ENCODE measurements at places on chromosomes 4 and X.
A peak's percentile ranks its signal among the peaks of the same experiment; 100 is the strongest.

- DNase-seq: no peak
These were observed 253.6 kb downstream of the CBLL2 start for GRCh38 chrX:22526339-22526738.

- DNase-seq: no peak
These were observed 15.8 kb downstream of the DCTD start for GRCh38 chr4:182901337-182901736.

GRCh38 chr4:145497199-145498149 lies 15.8 kb downstream of the SMAD1 start:
- no peak for DNase-seq

GRCh38 chr4:56330691-56331090 lies 56.6 kb downstream of the AASDH start:
- DNase-seq: no peak

DNA sequence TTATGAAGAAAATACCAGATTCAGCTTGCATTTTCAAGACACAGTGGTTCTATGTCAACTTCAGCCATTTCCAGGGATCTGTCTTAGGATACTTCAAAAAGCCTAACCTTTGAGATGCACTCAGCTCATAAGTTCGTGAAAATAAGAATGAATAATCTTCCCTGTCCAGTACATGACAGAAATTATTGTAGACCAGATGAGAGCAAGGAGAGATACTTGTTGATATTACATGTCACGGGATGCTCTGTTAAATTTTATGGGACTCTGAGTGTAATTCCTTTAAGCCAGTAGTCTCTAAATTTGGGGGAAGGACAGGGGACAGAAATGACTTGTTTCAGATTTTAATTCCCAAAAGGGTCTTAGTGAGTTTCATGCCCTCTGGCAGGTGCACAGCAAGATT lies 8.8 kb downstream of the TBL1X start:
- DNase-seq: no peak

GRCh38 chr4:39227906-39228305 lies 45.6 kb downstream of the WDR19 start:
- DNase-seq: no peak

DNA sequence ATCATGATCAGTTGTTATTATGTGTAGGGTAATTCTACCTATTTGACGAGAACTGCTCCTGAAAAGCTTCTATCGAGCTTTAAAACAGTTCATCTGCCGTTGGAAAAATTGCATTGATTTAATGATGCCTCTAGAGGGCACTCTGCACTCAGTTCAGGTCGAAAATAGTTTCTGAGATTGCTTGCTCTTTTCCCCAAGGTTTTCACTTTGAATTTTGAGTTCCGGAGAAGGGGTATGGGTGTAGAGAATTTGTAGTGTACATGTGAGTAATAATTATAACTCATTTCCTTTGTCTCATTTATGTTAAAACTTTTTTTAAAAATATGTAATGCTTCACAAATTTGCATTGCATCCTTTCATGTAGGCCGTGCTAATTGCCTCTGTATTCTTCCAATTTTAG lies 28.4 kb upstream of the TNIP3 start:
- DNase-seq: no peak

- DNase-seq: no peak
These were observed 47.6 kb downstream of the SPIN3 start for GRCh38 chrX:56947699-56948098.

DNA sequence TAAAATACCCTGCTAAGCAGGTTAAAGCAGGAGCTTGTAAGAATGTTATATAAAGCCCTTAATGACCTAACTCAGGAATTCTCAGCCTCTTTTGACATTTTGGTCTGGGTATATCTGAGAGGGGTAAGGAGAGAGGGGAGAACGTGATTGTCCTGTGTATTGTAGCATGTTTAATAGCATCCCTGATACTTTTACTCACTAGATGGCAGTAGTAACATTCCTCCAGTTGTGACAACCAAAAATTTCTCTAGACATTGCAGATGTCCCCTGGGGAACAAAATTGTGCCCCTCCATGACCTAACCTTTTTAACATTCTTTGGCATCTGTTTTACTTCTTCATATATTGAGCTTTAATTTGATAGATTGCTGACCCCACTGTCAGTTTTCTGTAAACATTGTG lies 17.9 kb downstream of the SMARCA5 start:
- DNase-seq: no peak

- no peak for DNase-seq
These were observed 87.3 kb downstream of the LCORL start for GRCh38 chr4:17934286-17934685.

DNA sequence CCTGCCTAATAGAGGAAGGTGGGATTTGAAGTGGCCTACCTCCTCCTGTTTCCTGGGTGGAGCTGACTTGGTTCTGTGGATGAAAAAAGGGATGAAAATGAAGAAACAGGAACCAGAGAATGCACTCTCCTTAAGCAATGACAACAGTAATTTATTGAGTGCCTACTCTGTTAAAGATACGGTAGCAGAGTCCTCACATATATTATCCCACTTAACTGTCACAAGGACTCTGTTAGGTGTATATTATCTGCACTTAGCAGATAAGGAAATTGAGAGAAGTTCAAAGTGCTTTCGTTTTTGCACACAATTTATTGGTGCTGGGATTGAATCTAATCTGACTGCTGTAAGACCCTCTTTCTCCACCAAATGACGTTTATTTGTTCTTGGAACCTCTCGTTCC lies 301.2 kb downstream of the PACRGL start:
- no peak for DNase-seq

DNA sequence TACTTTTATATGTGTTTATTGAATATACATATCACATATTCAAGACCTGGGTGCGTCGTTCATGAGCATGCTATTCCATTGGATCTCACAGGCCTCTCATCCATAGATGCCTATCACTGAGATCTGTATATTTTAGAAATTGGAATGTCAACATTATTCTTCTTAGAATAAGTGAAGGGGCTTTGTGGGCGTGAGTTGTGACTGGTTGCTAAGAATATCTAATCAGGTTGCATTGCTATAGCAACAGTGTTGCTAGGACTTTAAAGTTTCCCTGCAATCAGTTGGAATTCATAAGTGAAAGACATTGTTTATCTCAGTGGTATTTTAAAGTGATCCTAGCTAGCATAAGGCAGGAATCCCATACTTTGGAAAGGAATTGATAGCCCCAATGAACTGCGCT lies 36.7 kb upstream of the ANK2 start:
- no peak for DNase-seq

GRCh38 chr4:132065940-132066495 lies 1083.1 kb upstream of the PCDH10 start:
- DNase-seq: no peak

DNA sequence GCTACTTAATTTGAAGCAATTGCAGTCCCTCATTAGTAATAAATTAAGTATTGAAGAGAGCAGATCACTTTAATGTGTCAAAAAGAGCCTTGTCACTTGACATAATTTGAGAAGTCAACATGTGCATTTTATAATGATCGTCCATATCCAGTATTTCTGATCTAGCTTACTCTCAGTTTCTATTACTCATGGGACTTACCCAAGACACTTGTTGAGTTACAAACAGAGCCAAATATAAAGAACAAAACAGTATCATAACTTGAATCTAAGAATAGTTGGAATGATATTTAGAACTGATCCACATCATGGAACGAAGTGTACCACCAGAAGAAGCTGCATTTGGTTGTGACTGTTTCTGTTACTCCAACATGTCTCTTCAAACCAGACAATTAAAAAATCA lies 54.7 kb downstream of the SLITRK4 start:
- no peak for DNase-seq

GRCh38 chr4:108834835-108835384 lies 72.1 kb upstream of the ETNPPL start:
- no peak for DNase-seq

- DNase-seq: no peak
These were observed 14.9 kb downstream of the TIFA start for GRCh38 chr4:112270640-112271421.

DNA sequence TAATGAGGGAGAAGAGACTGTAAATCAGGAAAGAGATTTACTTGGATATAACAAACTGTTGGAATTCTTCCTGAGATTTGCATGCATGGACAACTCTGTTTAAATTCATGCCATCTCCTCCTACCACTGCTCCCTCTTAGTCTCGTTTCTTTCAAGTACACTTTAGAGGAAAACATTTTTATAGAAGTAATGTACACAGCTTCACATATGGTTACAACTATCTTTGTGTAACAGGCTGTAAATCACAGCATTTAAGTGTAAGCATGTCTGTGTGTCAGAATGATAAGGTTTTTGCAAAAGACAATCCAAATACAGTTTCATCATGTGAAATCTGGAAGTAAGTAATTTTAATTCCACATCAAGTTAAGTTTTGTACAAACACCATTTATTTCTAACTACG lies 21.5 kb upstream of the ENPEP start:
- no peak for DNase-seq

GRCh38 chr4:18034099-18034498 lies 12.5 kb upstream of the LCORL start:
- DNase-seq: no peak

DNA sequence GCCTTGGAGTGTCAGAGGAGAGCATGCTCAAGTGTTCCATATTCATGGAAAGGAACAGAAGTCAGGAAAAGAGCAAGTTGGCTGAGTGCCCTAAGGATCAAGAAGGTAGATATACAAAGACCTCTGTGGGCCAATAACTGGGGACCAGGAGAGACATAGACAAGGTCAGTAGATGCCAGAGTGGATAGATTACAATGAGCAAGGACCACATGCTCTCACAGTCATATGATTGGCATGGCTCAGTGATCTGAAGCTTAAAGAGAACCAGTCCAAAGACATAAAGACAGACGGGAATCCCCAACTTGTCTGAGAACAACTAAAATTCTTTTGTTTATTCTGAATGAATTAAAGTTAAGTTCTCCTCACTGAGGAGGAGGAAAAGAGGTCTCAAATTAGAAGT lies 289.7 kb downstream of the HS3ST1 start:
- no peak for DNase-seq

DNA sequence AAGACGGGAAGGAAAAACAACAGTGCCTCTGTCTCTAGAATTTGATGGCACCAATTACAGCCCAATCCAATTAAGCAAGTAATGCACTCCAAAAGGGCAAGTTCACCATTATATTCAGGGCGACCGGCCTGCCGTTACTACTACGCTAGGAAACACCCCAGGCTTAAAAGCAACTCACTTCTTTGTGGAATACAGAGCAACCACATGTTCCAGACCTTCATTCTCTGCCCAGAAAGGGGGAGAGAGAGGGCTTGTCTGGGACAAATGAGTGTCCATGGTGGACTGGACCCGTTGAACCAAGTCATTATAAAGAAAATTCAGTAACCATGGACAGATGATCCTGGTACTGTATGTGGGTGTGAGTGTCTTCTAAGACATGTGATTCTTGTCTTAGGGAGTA lies 1.6 kb downstream of the KDR start:
- no peak for DNase-seq

- DNase-seq: no peak
These were observed 7.9 kb downstream of the SLC10A6 start for GRCh38 chr4:86841309-86841708.

DNA sequence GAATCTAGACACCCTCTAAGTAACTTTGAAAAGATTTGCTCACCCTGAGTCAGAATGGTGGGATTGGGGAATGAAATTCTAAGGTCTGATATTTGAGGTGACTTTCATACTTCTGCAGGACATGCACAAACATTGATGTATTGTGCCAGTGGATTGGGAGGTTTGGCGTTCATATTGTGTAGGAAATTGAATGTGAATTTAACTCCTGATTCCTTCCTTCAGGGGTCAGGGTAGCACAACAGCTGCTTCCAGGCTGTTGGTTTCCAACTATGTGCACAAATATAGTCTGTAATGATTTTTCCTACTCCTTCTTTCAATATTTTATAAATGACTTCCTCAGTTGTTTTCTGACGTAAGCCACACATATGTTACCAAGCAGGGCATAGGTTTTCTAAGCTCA lies 3.1 kb downstream of the IL1RAPL1 start:
- no peak for DNase-seq

- peak; percentile 97 for DNase-seq
These were observed 45.7 kb downstream of the PRPS1 start for GRCh38 chrX:107673933-107674479.

- no peak for DNase-seq
These were observed 11.3 kb downstream of the LAMP2 start for GRCh38 chrX:120457766-120458180.

DNA sequence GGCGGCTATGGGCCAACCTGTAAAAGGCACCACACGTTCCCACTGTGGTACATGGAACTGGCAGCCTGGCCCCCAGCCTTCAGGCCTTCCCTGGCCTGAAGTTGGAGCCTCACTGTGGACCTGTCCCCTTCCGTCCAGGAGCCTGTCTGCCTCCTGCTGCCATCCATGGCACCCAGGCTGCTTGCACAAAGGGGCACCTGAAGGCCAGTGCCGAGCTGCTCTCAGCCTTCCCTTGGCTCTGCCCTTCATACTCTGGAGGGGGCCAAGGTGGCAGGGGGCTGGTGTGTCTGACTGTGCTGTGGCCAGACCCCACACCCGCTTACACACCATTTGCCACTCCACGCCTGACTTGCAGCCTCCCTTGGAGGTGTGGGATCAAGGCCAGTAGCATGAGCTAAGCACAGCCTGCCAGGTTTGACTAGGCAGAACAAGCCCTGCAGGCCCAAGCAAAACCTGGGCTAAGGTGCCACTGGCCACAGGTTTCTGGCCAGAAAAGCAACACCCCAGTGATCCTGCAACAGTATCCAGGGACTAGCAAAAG lies 17.3 kb upstream of the GIMD1 start:
- DNase-seq: no peak

GRCh38 chrX:131778269-131779218 lies 234.7 kb downstream of the OR13H1 start:
- no peak for DNase-seq

DNA sequence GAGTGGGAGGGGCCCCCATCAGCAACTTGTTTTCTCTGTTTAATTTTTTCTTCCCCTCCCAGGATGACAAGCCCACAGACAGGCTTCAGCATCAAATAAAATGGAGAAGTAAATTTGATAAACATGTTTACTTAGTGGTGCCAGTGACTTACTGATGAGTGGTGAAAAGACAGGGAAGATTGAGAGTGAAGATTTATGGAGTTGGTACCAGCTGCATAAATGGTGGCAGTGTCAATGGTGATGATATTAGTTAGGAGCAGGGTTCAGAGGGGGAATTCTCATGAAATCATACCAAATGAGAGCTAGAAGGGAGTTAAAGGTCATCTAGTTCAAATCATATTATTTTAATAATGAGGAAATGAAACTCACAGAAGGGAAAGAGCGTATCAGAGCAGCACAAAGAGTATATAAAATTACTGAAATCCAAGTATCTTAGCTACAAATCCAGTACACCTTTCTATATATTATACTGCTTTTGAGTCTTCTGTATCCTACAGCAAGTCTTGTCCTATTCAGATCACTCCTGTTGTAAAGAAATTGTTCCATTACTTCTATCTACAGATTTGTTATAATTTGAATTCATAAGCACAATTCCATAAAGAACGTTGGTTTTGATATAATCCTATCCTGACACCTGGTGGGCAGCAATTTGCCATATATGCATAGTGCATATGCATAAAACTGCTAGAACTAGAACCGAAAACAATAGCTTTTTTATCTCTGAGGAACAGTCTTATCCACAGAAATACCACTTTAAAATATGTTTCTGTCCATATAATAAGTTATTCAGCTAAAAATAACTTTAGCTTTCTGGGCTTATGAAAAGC lies 5.0 kb downstream of the P2RY10 start:
- no peak for DNase-seq

- no peak for DNase-seq
These were observed 317.0 kb upstream of the CXXC4 start for GRCh38 chr4:104811727-104812126.

- DNase-seq: no peak
These were observed 411.9 kb upstream of the ACTRT1 start for GRCh38 chrX:128464116-128464515.

- DNase-seq: no peak
These were observed 882.9 kb downstream of the TRAM1L1 start for GRCh38 chr4:116202524-116202923.

- DNase-seq: no peak
These were observed 107.0 kb upstream of the STIM2 start for GRCh38 chr4:26753617-26754016.

Measured in CD8-positive, alpha-beta memory T cell (primary cell).